ENCODE measurements at places on chromosomes 2 and 18. TPM values are rescaled to one million over a fixed set of nuclear protein-coding genes. Genes with fewer than 3 reads are reported as not detected.

Gene ADRA2B
- polyA plus RNA-seq = 1.4 TPM

Gene ADCYAP1
- 0.11 TPM for polyA plus RNA-seq

Gene RPRM
- 1.0 TPM for polyA plus RNA-seq

Gene ELOA2
- polyA plus RNA-seq = not detected

Gene DNAH7
- polyA plus RNA-seq = 6.1 TPM

Gene DYNAP
- polyA plus RNA-seq = not detected

Gene ATIC
- polyA plus RNA-seq = 103 TPM

Gene B3GNT2
- polyA plus RNA-seq = 26.7 TPM

Gene SPEG
- polyA plus RNA-seq = 21.5 TPM

Gene ANKRD30B
- 0.06 TPM for polyA plus RNA-seq

Gene CRYBA2
- not detected for polyA plus RNA-seq

Gene ERFE
- polyA plus RNA-seq = 0.15 TPM

Gene INO80B
- 44.5 TPM for polyA plus RNA-seq

Gene HNRNPA3
- polyA plus RNA-seq = 608 TPM

Gene PDCL3
- 27.9 TPM for polyA plus RNA-seq

Gene ERMN
- polyA plus RNA-seq = 0.09 TPM

Gene PAPOLG
- 27.7 TPM for polyA plus RNA-seq

Gene KIF1A
- polyA plus RNA-seq = 4.2 TPM

Gene ANKRD12
- 28.8 TPM for polyA plus RNA-seq

Gene AOX1
- 12.7 TPM for polyA plus RNA-seq

Gene HOXD9
- polyA plus RNA-seq = 0.76 TPM

Gene PROKR1
- polyA plus RNA-seq = 0.08 TPM

Gene STK11IP
- polyA plus RNA-seq = 24.5 TPM

Gene DSC3
- polyA plus RNA-seq = 0.50 TPM

Gene CNDP1
- polyA plus RNA-seq = 0.20 TPM

Gene AMMECR1L
- polyA plus RNA-seq = 26.3 TPM

Gene UGT1A4
- polyA plus RNA-seq = not detected

Gene ACADL
- 14.6 TPM for polyA plus RNA-seq

Gene SULT1C2
- polyA plus RNA-seq = 26.9 TPM

Gene DOK6
- 13.2 TPM for polyA plus RNA-seq

Gene KLF11
- 20.5 TPM for polyA plus RNA-seq

Gene SH3BP4
- polyA plus RNA-seq = 30.4 TPM

Gene GAREM1
- 11.6 TPM for polyA plus RNA-seq

Gene SERPINB13
- polyA plus RNA-seq = not detected

Gene E2F6
- polyA plus RNA-seq = 21.7 TPM

Gene STARD6
- 0.43 TPM for polyA plus RNA-seq

Gene BMP10
- not detected for polyA plus RNA-seq

Gene COLEC12
- 110 TPM for polyA plus RNA-seq

Gene TUBA3E
- not detected for polyA plus RNA-seq

Gene RABL2A
- polyA plus RNA-seq = 54.4 TPM

Gene CYBRD1
- 88.8 TPM for polyA plus RNA-seq

Gene SSB
- polyA plus RNA-seq = 140 TPM

Gene HAAO
- 32.3 TPM for polyA plus RNA-seq

Gene ACKR3
- polyA plus RNA-seq = 34.5 TPM

Gene LOXL3
- 8.4 TPM for polyA plus RNA-seq

Gene TBC1D8
- polyA plus RNA-seq = 32.5 TPM

Gene SLC23A3
- 5.2 TPM for polyA plus RNA-seq

Gene AGAP1
- polyA plus RNA-seq = 22.8 TPM

Gene FRZB
- 2.3 TPM for polyA plus RNA-seq

Gene TUBA4B
- polyA plus RNA-seq = 3.4 TPM

Gene POTEJ
- 0.06 TPM for polyA plus RNA-seq

Gene SPATA3
- polyA plus RNA-seq = not detected

Gene SNRPD1
- polyA plus RNA-seq = 148 TPM

Gene AMER3
- polyA plus RNA-seq = 0.06 TPM

Gene GATA6
- 61.3 TPM for polyA plus RNA-seq

Gene TEX44
- polyA plus RNA-seq = not detected

Gene FBXO15
- 4.7 TPM for polyA plus RNA-seq

Gene MARCO
- polyA plus RNA-seq = not detected

Gene NT5C1B
- 1.9 TPM for polyA plus RNA-seq

Gene CNTNAP5
- not detected for polyA plus RNA-seq
